T follicular helper cell (primary cell): ENCODE measurements at places on chromosomes 2 and 18.

DNA sequence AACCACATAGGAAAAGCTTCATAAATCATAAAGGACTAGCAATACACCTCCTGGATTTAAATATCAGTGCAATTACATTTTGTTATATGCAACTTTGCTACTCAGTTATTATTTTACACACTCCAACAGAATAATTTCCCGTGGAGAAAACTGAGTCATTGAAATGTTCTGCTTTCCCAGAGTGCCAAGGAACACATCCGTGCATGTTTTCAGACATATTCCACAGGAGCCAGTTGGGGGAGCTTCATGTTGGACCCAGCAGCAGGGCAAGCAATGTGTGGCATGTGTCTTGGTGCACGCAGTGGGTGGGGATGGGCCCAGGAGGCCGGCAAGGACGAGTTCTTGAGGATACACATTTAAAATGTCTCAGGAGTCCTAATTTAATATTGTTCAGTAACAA, 14.4 kb upstream of the SMIM21 start:
- no peak for DNase-seq

DNA sequence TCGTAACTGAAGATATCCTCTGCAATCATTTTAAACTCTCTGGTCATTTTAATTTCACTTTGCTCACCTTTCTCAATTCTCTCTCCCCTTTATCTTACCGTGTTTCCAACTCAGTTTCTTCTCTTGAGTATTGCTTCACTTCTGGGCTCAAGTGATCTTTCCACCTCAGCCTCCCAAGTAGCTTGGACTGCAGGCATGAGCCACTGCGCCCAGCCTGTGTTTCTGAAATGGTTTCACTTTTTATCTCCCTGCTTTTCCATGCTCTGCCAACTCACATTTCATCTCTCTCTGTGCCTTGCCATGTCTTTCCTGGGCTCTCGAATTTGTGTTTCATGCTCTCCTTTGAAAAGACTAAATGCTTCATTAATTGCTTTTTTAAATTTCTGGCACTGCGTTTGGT, 30.5 kb upstream of the TMEM131 start:
- DNase-seq: no peak

DNA sequence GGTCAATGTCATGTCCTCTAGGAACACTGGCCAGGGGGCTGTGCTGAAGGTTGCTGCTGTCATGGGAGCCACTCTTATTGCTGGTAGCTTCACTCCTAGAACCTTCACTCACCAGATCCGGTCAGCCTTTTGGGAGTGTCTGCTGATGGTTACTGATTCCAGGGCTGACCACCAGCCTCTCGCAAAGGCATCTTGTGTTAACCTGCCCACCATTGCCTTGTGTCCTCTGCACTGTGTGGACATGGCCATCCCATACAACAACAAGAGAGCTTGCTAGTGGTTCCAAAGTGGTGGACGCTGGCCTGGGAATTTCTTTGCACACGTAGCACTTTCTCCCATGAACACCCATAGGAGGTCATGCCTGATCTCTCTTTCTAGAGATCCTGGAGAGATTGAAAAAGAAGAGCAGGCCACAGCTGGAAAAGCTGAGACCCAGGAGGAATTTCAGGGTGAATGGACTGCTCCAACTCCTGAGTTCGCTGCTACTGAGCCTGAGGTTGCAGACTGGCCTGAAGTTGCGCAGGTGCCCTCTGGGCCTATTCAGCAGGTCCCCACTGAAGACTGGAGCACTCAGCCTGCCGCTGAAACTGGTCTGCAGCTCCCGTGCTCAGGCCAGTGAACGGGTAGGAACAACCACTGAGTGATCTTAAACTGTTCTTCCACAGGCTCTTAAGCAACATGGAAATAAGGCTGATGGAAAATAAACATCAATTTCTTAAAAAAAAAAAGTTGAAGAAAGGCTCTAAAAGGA, 18.7 kb upstream of the C2orf80 start:
- no peak for DNase-seq

- DNase-seq: no peak
Measured at GRCh38 chr2:127324635-127325034, 30.7 kb upstream of the ERCC3 start.

- no peak for DNase-seq
Measured at GRCh38 chr2:70907130-70908057, 28.3 kb upstream of the ATP6V1B1 start.

DNA sequence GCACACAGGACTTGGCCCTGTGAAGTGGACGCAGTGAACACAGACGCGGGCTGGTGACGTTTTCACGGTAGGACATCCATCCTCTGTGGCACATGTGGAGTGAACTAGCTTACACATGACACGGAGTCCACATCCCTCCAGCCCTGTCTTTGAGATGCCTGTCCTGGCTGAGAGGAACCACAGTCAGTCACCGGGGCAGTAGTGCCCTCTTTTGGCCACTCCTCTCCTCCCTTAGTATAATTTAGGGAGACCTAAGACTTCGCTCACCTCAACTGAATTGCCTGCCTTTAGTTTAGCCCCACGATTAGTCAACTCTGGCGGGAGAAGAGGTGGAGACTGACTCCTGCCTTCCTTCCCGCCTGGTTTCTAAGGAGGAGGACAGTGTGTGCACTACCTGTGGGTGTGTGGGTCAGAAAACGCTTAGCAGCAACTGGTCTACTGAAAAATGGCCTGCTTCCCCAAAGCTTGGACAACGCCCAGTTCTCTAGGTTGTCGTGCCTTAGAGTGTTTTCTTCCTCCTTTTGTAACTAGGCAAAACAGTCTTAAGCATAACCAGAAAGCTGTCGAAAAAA, 70.6 kb downstream of the MBP start:
- no peak for DNase-seq

GRCh38 chr2:223465793-223466192, 136.4 kb downstream of the SCG2 start:
- DNase-seq: no peak

GRCh38 chr2:156333951-156334495, 1.5 kb upstream of the NR4A2 start:
- DNase-seq: no peak

DNA sequence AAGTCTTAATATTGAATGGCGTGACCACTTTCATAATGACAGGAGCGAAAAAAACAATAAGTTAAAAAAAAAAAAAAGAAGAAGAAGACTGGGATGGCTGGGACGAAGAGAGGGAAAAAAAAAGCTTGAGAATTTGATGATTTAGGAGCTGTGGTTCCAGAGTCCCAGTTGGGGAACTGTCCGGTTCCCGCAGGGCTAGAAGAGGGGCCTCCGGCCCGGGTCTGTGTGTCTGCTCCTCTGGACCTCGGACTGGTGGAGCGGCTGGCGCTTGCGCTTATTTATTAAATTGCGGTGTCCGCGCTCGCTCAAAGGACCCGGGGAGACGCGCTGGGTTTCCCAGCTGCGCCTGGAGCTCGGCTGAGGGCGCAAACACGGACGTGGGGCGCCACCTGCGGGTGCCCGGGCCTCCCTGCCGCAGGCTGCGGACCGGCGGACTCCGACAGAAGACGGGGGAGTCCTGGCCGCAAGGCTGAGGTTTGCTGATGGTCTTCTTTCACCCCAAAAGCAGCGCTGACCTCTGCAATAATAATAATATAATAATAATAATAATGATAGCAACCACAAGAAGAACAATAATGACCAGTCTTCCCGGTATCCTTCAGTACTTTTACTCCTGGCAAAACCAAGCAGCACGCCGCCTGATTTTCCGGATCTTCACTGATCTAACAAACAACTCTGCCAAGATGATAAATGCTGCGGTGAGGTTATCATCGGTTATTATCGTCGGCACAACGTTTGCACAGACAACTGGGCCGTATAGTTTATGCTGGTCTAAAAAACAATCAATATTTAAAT, at the start of gene CBLN2:
TSS of gene CBLN2 (minus strand) at position 251 of the 795 bp plus-strand sequence. CDS start 2,182 bp downstream, outside the sequence.
- no peak for DNase-seq

DNA sequence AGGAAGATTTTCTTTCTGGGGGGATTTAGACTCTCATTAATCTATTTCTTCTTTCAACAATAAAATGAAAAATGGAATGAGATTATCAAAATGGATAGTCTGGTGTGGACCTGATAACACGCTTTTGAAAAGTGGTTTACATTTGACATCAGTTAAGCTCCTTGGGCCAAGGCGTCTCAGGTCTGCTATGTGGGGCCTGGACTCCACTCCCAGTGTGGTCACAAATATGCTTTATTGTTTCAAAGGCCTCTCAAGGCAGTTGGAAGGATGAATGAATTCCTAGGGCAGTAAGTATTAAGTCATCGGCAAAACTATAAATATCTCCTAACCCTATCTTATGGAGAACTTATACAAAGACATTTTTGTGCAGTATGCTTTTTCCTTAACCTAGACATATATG, 74.5 kb downstream of the ETAA1 start:
- no peak for DNase-seq

GRCh38 chr2:121297217-121297830, 12.3 kb upstream of the TFCP2L1 start:
- DNase-seq: no peak

- DNase-seq: no peak
Measured at GRCh38 chr2:135935914-135936313, 49.5 kb downstream of the DARS1 start.

GRCh38 chr2:9140645-9141044, 66.0 kb upstream of the ASAP2 start:
- DNase-seq: no peak

DNA sequence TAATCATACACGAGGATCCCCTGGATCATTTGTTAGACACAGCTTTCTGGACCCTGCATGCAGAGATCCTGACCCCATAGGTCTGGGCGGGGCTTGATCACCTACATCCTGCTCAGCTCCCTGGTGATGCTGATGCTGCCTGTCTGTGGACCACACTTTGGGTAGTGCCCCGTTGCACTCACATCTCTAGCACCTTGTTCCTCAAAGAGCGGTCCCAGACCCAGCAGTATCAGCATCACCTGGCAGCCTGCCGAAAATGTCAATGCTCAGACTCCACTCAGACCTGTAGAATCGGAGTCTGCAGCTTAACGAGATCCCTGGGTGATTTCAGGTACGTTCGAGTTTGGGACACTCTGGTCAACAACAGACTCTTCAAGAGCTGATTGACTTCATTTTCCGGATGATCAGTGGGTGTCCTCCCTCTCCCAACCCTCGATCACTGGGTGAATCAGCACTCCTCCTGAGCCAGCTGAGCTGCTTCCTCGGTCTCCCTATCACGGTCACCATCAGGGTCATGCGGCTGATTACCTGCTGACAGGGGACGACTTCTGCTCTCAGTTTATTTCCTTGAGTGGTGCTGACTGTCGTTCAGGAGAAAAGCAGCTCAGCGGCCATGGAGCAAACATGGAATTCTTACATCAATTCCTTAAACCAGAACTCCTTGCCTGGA, 150.6 kb upstream of the RAB12 start:
- DNase-seq: no peak

GRCh38 chr2:69375494-69376353, 11.3 kb downstream of the GFPT1 start:
- DNase-seq: no peak

DNA sequence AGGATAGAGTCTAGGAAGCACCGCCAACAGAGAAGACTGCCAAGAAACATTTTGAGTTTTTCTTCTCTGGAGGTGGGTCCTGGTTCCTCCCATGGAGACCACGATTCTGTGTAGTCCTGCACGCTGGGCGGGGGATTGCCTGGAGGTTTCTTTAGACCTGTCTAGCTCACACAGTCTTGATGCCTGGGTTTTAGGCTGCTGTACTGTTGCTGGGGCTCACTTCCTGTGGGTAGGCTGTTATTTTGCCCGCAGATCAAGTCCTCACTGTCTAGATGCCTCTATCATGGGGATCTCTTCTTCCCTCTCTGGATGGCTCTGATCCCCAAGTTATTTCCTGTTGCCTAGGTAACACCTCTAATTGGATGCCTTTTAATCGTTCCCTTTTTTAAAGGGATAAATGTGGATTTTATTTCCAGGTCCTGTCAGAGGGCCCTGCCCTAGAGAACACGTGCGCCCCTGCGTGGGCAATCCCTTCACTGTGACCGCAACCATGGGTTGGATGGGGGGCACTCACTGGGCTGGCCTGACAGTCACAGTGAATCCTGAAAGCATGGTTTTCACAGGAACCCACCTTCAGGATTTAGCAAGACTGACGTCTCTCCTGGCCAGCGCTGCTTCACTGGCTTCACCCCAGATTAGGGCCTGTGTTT, 115.7 kb downstream of the MSH2 start:
- DNase-seq: no peak

- no peak for DNase-seq
Measured at GRCh38 chr2:121200419-121201315, 84.3 kb downstream of the TFCP2L1 start.

DNA sequence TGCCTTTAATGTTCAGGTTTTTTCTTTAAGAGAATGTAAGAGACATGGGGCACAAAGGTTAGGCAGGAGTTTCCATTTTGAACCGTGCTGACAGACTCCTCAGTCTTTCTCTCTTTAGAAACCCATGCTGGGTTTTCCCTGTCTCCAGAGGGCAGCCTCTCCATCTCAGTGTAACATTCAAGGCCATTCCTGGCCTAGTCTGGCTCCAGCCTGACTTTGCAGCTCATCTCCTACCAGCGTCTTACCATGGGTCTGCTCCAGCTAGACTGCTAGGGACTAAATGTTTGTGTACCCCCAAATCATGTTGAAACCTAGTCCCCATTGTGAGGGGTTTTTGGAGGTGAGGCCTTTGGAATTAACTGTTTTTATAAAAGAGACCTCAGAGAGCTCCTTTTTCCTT, 9.8 kb upstream of the CLIP4 start:
- DNase-seq: no peak

DNA sequence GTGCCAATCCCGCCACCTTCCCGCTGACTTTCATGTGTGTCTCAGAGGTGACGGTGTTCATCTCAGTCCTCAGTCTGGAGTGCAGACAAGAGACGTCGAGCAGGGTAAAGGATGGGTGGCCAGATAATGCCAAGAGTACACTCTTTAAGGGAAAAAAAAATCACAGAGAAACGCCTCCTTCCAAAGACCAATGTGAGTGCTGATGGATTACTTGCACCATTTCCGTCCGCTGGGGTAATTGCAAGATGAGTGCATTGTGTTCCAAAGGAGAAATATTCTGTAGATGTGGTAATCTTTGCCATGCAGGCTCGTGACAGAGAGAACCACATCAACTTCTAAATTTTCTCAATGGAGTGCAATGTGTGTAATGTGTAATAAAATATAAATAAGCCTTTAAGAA, 81.0 kb downstream of the KLHL29 start:
- DNase-seq: no peak

DNA sequence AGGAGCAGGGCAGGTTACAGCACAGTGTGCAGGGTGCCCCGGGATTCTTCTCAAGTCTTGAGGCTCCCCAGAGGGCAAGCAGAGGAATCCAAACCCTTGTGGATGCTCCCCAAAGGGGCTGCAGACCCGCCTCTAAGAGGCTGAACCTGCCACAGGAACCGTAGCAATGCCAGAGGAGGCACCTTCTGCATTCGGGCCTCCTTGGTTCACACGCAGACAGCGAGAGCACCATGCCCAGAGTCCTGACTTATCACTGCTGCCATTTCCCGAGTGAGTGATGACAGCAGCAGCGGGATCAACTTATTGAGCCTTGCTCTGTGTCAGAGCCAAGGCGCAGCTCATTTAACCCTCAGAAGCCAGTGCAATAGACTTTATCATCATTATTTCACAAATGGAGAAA, 203.5 kb downstream of the CTIF start:
- DNase-seq: no peak
